ENCODE measurements at places on chromosomes 2 and 18.

DNA sequence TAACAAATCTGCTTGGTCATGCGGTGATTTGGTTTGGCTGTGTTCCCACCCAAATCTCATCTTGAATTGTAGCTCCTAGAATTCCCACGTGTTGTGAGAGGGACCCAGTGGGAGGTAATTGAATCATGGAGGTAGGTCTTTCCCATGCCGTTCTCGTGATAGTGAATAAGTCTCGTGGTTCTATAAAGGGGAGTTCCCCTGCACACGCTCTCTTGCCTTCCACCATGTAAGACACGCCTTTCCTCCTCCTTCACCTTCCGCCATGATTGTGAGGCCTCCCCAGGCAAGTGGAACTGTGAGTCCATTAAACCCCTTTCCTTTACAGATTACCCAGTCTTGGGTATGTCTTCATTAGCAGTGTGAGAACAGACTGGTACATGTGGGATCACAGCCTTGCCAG, 36.7 kb downstream of the TRABD2A start:
- no peak for DNase-seq

GRCh38 chr2:98731041-98731893, at the start of gene MGAT4A:
MGAT4A (minus strand) TSS chr2:98731132; CDS start chr2:98726332, 4,800 bp downstream.
- no peak for DNase-seq

DNA sequence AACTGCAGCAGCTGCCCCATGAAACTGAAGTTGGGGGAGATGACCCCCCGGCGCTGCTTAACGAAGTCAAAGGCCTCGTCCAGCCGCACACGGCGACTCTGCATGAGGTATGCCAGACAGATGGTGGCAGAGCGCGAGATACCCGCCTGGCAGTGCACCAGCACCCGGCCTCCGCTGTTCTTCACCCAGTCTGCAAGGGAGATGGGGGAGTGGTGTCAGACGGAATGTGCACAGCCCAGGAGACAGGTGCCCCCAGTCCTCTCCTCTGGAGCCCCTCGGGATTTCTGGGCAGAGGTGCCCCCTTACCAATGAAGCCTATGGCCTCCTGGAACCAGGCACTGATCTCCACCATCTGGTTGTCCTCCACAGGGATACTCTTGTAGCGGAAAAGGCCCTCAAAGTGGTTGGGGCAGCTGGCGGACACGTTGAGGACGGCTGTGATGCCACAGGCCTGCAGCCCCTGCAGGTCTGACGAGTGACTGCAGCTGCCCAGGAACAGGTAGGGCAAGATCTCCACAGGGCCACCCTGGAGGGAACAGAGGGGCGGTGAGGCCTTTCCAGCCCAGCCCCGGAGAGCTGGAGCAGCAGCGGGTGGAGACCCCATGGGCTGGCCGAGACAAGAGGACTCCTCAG, 1.3 kb downstream of the DUSP2 start:
- DNase-seq = no peak

DNA sequence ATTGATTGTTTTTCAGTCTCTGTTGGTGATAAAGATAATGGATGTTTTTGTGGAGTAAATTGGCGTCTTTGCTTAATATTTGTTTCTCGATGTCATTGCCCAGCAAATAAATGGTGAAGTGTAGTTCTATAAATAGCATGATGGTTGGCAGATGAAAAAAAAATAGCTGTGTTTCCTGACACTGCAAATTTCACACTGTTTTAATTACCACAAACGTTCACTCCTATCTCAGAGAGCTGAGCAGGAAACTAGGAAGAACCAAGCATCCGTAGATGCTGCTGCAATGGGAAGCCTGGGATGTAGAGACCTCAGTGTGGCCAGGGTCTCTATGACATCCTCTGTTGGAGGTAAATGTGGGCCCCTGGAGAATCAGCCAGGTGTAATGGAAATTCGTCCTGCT, 183.2 kb downstream of the CYRIA start:
- DNase-seq = no peak

DNA sequence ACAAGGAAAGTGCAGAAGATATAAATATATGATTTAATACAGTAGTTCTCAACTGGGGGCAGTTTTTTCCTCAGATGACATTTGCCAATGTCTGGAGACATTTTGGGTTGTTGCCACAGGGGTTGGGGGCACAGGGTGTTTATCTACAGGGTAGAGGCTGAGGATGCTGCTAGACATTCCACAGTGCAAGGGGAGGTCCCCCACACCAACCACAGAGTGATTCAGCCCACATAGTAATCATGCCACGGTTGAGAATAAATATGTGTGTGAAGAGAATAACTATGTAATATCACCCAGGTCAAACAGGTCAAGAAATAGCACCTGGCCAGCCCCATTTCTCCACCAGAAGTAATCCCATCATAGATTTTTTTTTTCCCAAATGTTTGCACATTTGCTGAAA, 17.9 kb downstream of the DYSF start:
- no peak for DNase-seq

GRCh38 chr2:155645791-155646190, 686.7 kb downstream of the NR4A2 start:
- no peak for DNase-seq

GRCh38 chr2:98296440-98296839, 49.8 kb upstream of the CNGA3 start:
- DNase-seq = no peak

DNA sequence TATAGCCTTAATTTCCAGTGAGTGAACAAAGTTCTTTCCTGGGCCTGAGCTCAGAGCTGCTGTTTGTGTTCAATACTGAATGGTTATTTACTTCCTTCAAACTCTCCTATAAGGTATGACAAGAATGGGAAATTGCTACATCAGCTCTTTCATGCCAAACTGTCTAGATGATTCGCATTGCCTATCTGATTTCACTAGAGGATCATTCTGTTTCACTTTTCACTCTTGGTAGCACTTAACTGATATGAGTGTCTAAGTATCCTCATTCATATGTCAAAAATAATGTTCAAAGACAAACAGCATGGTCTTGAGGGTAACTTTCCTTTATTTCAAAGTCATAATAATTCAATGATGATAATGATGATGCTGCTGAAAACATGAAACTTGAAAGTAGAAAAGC, 32.9 kb upstream of the SCG2 start:
- DNase-seq = no peak

DNA sequence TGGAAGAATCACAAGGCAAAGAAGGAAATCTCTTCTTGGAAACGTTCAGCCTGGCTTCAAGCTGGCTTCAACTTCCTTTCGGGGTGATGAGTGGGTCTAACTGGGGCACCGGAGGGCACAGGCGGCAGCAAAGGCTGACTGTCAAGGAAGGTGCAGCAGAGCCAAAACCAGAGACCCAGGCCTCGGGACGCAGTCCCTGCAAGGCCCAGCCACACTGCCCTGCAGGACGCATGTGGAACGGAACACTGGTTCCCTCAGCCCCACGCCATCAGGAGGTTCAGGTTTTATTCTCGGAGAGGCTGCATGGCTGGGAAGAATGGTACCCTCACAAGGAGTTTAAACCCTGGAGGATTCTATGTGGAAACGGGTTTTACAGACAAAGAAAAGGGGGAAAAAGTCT, 165.5 kb downstream of the HDAC4 start:
- no peak for DNase-seq

GRCh38 chr2:178282075-178282815, 87.9 kb downstream of the OSBPL6 start:
- DNase-seq = no peak

- no peak for DNase-seq
Observed at GRCh38 chr2:180143633-180144337, 136.7 kb upstream of the CWC22 start.

Data from stromal cell of bone marrow (primary cell).